Type B pancreatic cell (in vitro differentiated cells): ENCODE measurements at places on chromosomes 4 and X. TPM values are rescaled to one million over a fixed set of nuclear protein-coding genes. Genes with fewer than 3 reads are reported as not detected.

MAGEC3 gene
- 0.14 TPM in 1 of 2 replicates, not detected in the other for total RNA-seq

CT45A1 gene
- total RNA-seq, result not detected in 2 replicates

CLCN5 gene
- 21.8 and 36.4 TPM in 2 replicates for total RNA-seq

UCP1 gene
- total RNA-seq, result 0.41 TPM in 1 of 2 replicates, not detected in the other

CPXCR1 gene
- total RNA-seq, result not detected in 2 replicates

SAT1 gene
- 440 and 517 TPM in 2 replicates for total RNA-seq

IL1RAPL1 gene
- 0.48 and 2.6 TPM in 2 replicates for total RNA-seq

GLRB gene
- 5.0 and 5.2 TPM in 2 replicates for total RNA-seq

DCHS2 gene
- total RNA-seq, result 0.76 and 1.8 TPM in 2 replicates

TSPAN7 gene
- total RNA-seq, result 21.8 and 33.6 TPM in 2 replicates

DNA sequence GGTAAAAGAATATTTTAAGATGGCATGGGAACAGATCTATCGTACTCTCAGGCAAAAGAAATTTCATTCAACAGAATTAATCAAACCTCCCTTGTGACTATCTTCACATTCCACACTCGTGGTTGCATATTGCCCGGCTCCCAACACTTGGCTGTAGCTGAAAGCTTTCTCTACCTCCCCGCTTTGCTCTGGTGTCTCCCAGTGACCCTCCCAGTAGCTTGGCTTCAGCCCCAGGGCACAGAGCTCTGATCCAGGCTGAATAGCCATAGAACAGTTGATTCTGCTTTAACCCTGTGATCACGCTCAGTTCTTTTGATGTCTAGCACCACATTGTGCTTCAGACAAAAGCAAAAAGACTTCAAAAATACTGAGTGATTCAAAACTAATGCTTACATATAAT is 24.6 kb downstream of the SLC7A11 start:
- H3K4me1 ChIP-seq, result peaks cover 33% of the 10 kb centered on the region
- H3K36me3 ChIP-seq, result peaks cover 17% of the 10 kb centered on the region
- H3K4me3 ChIP-seq, result no peak overlapping the region
- DNase-seq, result no peak

- no peak overlapping the region for H3K4me3 ChIP-seq
- no peak overlapping the region for H3K27ac ChIP-seq
These were observed 335.2 kb downstream of the TENM3 start for GRCh38 chr4:182578402-182578801.

DNA sequence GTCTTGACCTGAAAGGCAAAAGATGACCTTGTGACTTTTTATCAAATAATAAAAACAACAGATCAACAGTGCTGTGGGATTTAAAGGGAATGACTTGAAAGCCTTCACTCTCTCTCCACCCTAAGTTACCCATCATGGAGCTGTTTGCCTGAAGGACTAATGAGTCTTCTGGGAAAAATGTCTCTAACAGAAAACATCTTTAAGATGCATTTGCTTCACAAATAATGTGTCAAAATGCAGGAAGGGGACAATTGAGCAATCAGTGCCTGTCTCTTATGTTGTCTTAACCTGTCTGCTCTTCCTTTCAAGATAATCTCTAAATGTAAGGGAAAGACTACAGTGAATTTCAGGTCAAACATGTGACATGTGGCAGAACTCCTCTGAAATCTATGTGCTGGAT is 766.6 kb downstream of the PDHA2 start:
- no peaks in the 10 kb centered on the region for H3K36me3 ChIP-seq
- no peak for DNase-seq
- H3K4me3 ChIP-seq, result no peak overlapping the region
- no peak overlapping the region for H3K27ac ChIP-seq
- peaks cover 5% of the 10 kb centered on the region for H3K4me1 ChIP-seq

DNA sequence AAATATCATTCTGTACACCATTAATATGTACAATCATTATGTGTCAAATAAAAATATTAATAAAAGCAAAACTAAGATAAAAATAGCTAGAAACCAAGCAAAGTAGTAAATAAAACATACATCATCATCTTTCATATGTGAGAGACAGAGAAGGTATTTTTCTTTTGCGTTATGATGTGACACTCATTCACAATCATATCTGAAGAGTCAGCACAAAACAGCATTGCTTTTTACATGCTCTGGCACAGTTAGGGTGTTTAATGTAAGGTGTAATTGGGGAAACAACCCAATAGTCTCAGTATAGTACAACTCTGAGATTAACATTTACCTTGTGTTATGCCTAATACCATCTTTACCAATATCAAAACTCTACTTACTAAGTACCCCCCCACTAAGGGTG is 376.6 kb downstream of the TMA16 start:
- no peaks in the 10 kb centered on the region for H3K27me3 ChIP-seq
- H3K4me1 ChIP-seq, result no peaks in the 10 kb centered on the region
- DNase-seq, result no peak
- no peak overlapping the region for H3K27ac ChIP-seq
- H3K4me3 ChIP-seq, result no peak overlapping the region
- H3K36me3 ChIP-seq, result no peaks in the 10 kb centered on the region

- H3K4me3 ChIP-seq, result no peak overlapping the region
- no peaks in the 10 kb centered on the region for H3K4me1 ChIP-seq
- no peak overlapping the region for H3K27ac ChIP-seq
- no peak for DNase-seq
- H3K27me3 ChIP-seq, result no peaks in the 10 kb centered on the region
These were observed 689.3 kb downstream of the CENPC start for GRCh38 chr4:66855956-66856355.

DNA sequence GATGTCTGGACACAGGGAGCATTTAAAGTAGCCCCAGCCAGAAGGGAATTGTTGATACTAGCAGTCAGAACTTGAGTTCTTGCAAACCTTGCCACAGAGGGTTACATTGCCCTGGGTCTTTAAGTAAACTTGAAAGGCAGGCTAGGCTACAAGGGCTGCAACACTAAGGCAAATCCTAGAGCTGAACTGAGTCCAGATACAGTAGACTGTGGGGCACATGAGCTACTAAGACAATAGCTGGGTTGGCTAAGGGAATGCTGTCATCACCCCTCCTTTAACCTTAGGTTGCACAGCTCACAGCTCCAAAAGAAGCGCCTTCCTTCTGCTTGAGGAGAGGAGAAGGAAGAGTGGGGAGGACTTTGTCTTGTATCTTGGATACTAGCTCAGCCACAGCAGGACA is 35.6 kb downstream of the SH3BGRL start:
- H3K4me3 ChIP-seq, result no peak overlapping the region
- no peaks in the 10 kb centered on the region for H3K4me1 ChIP-seq
- no peak for DNase-seq
- peaks cover 12% of the 10 kb centered on the region for H3K36me3 ChIP-seq
- H3K27me3 ChIP-seq, result no peaks in the 10 kb centered on the region

- H3K36me3 ChIP-seq, result no peaks in the 10 kb centered on the region
- peaks cover 4% of the 10 kb centered on the region for H3K27me3 ChIP-seq
- H3K27ac ChIP-seq, result no peak overlapping the region
- H3K4me1 ChIP-seq, result no peaks in the 10 kb centered on the region
- H3K4me3 ChIP-seq, result no peak overlapping the region
These were observed 229.9 kb downstream of the SOX3 start for GRCh38 chrX:140274811-140275525.

- H3K4me1 ChIP-seq, result peaks cover 10% of the 10 kb centered on the region
- H3K27me3 ChIP-seq, result no peaks in the 10 kb centered on the region
- peaks cover 3% of the 10 kb centered on the region for H3K36me3 ChIP-seq
These were observed 21.9 kb upstream of the CYP4V2 start for GRCh38 chr4:186169333-186169944.

GRCh38 chr4:170089668-170090351 is at the start of gene AADAT:
AADAT (minus strand) TSS chr4:170089956; CDS start chr4:170089690, 266 bp downstream.
- peaks cover 33% of the 10 kb centered on the region for H3K4me1 ChIP-seq
- H3K27me3 ChIP-seq, result no peaks in the 10 kb centered on the region
- DNase-seq, result peak; percentile 87
- peak within 1 kb of the TSS; percentile 98 for H3K4me3 ChIP-seq

GRCh38 chr4:54999003-54999402 is 126.4 kb downstream of the KDR start:
- no peak for DNase-seq
- no peaks in the 10 kb centered on the region for H3K36me3 ChIP-seq
- no peak overlapping the region for H3K27ac ChIP-seq
- peaks cover 16% of the 10 kb centered on the region for H3K27me3 ChIP-seq
- no peaks in the 10 kb centered on the region for H3K4me1 ChIP-seq

GRCh38 chrX:108216405-108216804 is 124.8 kb downstream of the ATG4A start:
- no peaks in the 10 kb centered on the region for H3K27me3 ChIP-seq
- H3K36me3 ChIP-seq, result peaks cover 4% of the 10 kb centered on the region
- DNase-seq, result no peak
- H3K27ac ChIP-seq, result no peak overlapping the region

- peaks cover 6% of the 10 kb centered on the region for H3K27me3 ChIP-seq
- H3K4me3 ChIP-seq, result peak overlapping the region; percentile 93
- H3K36me3 ChIP-seq, result no peaks in the 10 kb centered on the region
- DNase-seq, result peak; percentile 98
- H3K4me1 ChIP-seq, result peaks cover 6% of the 10 kb centered on the region
These were observed 1.0 kb upstream of the ELF2 start for GRCh38 chr4:139177869-139178619.

- DNase-seq, result no peak
- H3K36me3 ChIP-seq, result no peaks in the 10 kb centered on the region
- H3K27ac ChIP-seq, result no peak overlapping the region
These were observed 2.7 kb upstream of the GEMIN8 start for GRCh38 chrX:14032406-14032805.

- no peak for DNase-seq
- H3K4me3 ChIP-seq, result no peak overlapping the region
- H3K27me3 ChIP-seq, result no peaks in the 10 kb centered on the region
- peaks cover 9% of the 10 kb centered on the region for H3K36me3 ChIP-seq
- H3K27ac ChIP-seq, result peak overlapping the region; percentile 56
These were observed 37.9 kb upstream of the CYP2U1 start for GRCh38 chr4:107893171-107894137.

DNA sequence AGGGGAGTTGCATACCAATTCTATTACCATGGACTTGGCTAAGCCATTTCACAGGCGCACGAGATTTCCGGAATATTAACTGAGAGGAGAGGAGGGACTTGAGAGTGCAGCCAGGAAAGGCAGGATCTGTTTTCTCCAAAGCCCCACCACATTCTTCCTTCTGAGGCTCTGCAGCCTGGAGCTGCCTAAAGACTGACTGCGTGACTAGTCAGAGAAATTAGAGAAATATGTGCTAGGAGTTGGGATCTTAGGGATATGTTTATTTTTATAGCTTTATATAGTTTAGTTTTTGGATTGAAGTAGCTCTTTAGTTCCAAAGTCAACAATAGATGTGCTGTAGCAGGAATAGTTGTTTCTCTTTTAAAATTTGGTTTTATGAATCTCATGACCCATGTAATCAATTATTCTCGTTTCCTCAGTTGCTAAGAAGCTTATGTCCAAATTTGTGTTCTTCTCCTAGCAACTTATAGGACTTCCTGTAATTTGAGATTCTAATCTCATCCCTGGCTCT is 300.1 kb upstream of the DDX53 start:
- DNase-seq, result no peak
- H3K27ac ChIP-seq, result no peak overlapping the region
- H3K4me3 ChIP-seq, result no peak overlapping the region
- no peaks in the 10 kb centered on the region for H3K4me1 ChIP-seq
- no peaks in the 10 kb centered on the region for H3K36me3 ChIP-seq
- H3K27me3 ChIP-seq, result no peaks in the 10 kb centered on the region

DNA sequence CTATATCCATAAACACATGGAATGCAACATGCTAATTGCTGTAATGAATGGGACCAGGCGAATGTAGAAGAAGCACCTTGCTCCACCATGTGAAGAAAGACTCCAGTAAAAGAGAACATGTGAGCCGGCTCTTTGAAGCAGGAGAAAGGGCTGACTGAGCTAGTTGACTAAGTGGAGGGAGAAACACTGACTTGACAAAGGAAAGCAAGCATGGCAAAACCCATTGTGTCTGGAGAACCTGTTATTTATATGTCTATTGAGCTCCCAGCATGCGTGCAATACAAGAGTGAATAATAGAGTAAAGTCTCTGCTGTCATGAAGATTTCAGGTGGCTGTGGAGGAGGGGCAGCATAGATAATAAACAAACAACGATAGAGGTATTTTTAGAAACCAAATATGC is 559.9 kb downstream of the RAB28 start:
- no peak overlapping the region for H3K27ac ChIP-seq
- no peak overlapping the region for H3K4me3 ChIP-seq

- no peak overlapping the region for H3K27ac ChIP-seq
- H3K36me3 ChIP-seq, result no peaks in the 10 kb centered on the region
- H3K27me3 ChIP-seq, result no peaks in the 10 kb centered on the region
- no peak for DNase-seq
- H3K4me1 ChIP-seq, result no peaks in the 10 kb centered on the region
These were observed 33.9 kb downstream of the AFF2 start for GRCh38 chrX:148534291-148534690.

DNA sequence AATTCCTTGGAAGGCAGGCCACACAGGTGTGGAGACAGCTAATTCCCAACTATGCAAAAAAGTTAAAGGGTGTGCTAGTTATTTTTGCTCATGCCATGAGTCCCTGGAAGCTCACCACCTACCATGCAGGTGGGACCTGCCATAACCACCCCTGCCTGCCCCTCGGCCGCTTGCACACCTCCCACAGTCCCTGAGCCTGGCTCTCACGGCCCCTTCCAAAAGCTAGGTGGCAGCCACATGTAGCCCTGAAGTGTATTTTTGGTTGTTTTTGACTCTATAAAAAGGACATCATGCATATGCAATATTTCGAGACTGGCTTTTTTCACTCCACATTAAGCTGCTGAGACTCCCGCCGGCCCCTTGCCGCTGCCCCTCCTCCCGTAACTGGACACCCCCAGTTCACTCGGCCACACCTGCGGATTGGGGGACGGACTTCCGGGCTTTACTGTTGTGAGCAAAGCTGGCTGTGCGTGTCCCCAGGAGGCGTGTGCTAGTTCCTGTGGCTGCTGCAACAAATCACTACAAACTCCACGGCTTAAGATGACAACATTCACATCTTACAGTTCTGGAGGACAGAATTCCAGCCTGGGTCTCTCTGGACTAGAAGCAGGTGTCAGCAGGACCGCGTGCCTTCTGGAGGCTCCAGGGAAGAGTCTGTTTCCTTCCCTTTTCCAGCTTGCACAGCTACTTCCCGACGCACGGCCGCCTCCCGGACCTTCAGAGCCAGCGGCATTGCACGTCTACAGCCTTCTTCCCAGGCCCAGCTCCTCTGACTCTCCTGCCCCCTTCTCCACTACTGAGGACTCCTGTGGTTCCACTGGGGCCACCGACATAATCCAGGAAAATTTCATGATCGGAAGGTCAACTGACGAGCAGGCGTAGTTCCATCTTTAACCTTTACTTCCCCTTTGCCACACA is 24.8 kb downstream of the ZFYVE28 start:
- peak overlapping the region; percentile 67 for H3K27ac ChIP-seq
- peaks cover 28% of the 10 kb centered on the region for H3K27me3 ChIP-seq
- H3K4me3 ChIP-seq, result peak overlapping the region; percentile 80
- peaks cover 27% of the 10 kb centered on the region for H3K4me1 ChIP-seq
- DNase-seq, result no peak

- H3K4me1 ChIP-seq, result peaks cover 42% of the 10 kb centered on the region
- no peaks in the 10 kb centered on the region for H3K27me3 ChIP-seq
- peaks cover 6% of the 10 kb centered on the region for H3K36me3 ChIP-seq
These were observed 240.1 kb downstream of the FRAS1 start for GRCh38 chr4:78297116-78297800.

DNA sequence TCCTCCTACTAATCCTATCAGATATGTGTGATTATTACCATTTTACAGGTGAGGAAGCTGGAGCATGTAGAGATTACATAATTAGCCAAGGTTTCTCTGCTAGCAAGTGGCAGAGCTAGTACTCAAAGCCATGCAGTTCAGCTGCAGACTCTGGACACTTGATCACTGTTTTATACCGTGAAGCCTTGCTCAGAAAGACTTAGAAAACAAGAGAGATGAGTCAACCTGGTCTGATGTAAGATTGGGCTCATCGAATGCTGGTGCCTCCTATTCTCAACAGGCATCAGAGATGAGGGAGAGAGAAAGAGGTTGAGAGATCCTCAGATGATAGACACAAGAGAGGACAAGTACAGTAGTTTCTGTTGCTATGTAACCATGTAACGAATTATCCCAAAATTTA is 19.0 kb upstream of the PDE5A start:
- H3K36me3 ChIP-seq, result no peaks in the 10 kb centered on the region
- no peak overlapping the region for H3K27ac ChIP-seq
- no peaks in the 10 kb centered on the region for H3K4me1 ChIP-seq
- H3K4me3 ChIP-seq, result no peak overlapping the region
